ENCODE measurements at places on chromosomes 5 and 9.

DNA sequence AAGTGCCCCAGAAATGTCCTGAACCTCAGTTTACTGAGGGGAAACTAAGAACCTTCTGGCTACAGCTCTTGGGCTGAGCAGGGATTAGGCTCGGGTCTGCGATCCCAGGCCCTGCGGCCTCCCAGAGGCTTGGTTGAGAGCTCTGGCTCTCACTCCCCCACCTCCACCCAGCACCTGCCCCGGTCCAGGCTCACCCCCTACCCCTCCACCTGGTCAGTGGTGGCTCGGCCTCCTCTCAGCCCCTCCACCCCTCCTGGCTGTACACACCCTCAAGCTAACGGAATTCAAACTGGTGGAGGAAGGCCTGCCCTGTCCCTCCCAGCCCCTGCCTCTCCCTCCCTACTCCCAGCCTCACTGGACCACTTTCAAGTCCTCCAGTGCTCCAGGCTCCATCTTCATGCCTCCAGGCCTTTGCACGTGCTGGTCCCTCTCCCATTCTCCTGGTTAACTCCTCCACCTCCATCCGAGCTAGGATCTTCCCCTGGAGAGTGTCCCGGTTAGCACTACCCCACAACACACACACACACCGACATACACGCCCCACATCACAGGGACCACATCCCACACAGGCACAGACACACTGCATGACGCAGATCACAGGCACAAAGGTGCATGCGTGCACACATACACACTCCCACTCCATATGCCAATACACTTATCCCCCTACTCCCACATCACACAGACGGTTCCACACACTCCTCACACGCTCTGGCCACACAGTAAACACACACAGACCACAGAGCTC, 130.9 kb downstream of the C9orf50 start:
- no peak for DNase-seq

- DNase-seq = no peak
Measured at GRCh38 chr9:124345751-124346281, 69.4 kb downstream of the PSMB7 start.

DNA sequence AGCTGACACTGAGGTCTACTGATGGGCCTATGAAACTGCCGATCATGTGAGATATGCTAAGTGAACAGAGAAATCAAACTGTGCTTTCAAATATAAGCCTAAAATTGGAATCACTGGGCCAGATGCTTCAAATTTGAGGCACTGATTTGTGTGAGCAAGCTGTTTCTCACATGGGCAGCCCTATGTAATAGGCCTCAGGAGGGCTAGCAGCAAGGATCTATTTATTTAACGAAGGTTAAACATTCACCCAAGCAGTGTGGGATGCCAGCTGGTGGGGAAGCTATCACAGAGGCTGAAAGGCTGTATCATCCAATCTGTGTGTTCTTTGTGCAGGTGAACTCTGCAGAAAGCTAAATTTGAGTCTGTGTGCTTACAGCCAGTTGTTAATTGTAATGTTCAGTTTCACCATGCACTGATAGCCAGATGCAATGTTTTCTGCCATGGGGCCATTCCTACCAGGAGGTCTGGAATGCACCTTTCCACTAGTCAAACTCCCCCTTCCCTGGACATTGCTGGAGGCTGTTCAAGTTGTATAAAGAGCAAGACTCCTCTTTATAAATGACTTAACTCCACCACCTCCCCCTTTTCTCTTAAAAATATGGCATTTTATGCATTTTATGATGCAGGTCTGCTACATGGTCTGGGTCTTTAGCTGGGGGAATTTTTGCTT, 228.9 kb downstream of the SH3GL2 start:
- DNase-seq = no peak

DNA sequence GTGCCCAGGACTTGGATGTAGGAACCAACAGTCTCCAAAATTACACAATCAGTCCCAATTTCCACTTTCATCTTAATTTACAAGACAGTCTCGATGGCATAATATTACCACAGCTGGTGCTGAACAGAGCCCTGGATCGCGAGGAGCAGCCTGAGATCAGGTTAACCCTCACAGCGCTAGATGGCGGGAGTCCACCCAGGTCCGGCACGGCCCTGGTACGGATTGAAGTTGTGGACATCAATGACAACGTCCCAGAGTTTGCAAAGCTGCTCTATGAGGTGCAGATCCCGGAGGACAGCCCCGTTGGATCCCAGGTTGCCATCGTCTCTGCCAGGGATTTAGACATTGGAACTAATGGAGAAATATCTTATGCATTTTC, 837 bp downstream of the PCDHB2 start:
- no peak for DNase-seq

GRCh38 chr5:135426102-135427082, 20.8 kb downstream of the DCANP1 start:
- peak; percentile 13 for DNase-seq

- no peak for DNase-seq
Measured at GRCh38 chr9:132410642-132411041, 631 bp downstream of the CFAP77 start.

GRCh38 chr5:142874540-142874939, 104.4 kb downstream of the ARHGAP26 start:
- no peak for DNase-seq

- DNase-seq = no peak
Measured at GRCh38 chr5:170509348-170509660, 5.5 kb downstream of the KCNIP1 start.

DNA sequence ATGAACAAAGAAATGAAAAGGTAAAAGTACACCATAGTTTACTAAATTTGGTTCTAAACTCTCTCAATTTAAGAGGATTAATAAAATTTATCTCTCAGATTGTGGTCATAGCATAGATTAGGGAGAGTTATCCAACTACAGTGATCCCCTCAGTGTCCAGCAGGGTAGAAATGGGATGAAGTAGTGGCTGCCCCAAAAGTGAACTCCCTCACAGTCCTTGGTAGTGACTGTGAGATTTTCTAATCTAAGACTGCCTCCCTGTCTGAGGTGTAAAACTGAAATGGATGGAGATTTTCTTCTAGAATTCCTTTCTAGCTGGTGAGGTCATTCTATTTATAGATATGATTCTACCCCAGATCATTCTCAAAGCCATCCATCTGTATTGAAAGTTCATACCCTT, 455.5 kb downstream of the ACTL7B start:
- DNase-seq = no peak

GRCh38 chr5:120582635-120583034, 118.5 kb downstream of the PRR16 start:
- DNase-seq = no peak

DNA sequence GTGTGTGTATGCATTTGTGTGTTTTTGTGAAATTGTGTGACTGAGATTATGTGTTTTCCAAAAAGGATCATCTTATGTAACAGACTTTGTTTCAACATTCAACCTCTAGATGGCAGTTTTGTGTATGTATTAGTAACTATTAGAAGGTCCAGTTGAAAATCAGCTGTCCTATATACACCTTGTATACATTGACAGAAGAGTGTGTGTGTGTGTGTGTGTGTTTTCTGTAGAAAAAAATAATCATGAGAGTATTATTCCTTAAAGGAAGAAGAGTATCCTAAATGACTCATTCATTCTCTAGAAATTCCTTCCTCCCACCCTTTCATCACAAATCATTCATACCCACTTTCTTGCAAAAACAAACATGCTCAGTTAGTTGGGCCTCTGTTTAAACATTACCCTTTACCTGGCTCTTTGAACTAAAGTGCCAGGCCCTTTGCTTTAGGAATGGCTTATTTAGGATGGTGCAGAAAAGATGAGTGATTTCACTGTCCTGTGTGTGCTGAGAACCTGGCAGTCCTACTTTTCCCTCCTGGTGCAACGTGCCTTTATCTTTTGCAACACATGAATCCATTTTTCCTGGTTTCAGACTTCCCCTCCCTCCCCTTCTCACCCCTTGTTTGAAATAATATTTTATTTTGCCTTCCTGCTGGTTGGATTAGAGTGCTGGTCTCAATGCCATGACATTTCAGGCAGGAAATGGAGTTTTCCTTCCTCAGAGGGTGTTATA, 152.2 kb downstream of the ARHGAP26 start:
- DNase-seq = peak; percentile 23

Measured in NCI-H1417 treated with DMSO at 0.1 percent for 48 hours (cell line).